ENCODE measurements at places on chromosomes 7 and 10.
A peak's percentile ranks its signal among the peaks of the same experiment; 100 is the strongest.

DNA sequence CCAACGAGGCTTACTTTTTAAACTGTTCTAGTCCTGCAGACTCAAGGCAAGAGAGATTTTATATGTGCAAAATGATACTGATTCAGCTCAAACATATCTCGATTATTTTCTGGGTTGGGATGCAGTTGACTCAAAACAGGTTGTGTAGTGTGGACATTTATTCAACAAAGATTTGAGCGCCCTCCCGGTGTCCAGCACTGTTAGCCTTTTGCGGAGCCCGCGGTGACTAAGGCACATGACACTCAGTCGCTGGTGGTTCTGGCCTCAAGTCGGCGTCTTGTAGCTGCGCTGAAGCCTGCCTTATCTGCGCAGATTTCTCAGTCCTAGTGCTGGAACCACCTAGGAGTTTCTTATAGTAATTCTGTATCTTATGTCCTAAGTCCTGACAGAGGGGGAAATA, 938 bp upstream of the CADPS2 start:
- peak; percentile 55 for DNase-seq

- DNase-seq: no peak
Observed at GRCh38 chr10:93667795-93668194, 34.6 kb downstream of the FRA10AC1 start.

GRCh38 chr10:82176587-82176986, 301.6 kb downstream of the NRG3 start:
- no peak for DNase-seq

DNA sequence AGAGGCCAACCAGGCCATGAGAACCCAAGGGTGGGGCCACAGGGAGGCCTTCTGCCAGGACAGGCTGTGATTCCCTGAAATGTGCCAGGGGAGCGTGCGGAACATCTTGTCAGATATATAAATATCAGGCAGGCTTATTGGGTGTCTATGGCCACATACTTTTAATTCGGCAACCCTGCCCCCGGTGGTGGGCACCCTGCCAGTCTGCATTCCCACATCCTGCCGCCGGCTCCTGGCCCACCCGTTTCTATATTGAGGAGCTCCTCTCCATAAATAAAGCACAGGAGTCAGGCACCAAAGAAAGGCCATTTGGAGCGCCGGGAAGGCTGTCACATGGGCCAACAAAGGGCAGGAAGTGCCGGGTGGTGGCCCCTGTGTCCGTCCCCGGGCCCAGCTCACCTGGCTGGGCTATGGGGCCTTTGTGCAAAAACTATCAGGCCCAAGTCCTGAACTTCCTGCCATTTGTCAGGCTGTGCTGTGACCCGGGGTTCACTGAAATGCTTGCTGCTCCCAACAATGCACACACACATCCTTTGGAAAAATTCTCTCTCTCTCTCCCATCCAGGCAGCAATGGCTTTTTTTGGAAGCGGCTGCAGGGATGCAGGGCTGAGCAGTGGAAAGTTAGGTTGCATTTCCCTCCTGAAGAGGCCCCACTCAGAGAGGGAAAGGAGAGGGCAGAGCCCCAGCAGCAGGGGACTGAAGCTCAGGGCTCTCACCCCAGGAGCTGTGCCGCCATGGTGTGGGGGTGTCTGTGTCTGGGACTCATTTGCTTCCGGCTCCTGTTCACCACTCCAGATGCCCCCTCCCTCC, 25.0 kb upstream of the PODXL start:
- no peak for DNase-seq

GRCh38 chr7:135714534-135715009, 13.4 kb downstream of the SLC13A4 start:
- peak; percentile 97 for DNase-seq

GRCh38 chr7:115010441-115010820, 88.5 kb downstream of the MDFIC start:
- DNase-seq: no peak

Measured in EL (cell line).